ENCODE measurements at places on chromosomes 1 and 21.

- no peak for DNase-seq
Observed at GRCh38 chr1:196558411-196558810, 49.8 kb downstream of the KCNT2 start.

GRCh38 chr1:91552596-91552995, 51.9 kb downstream of the CDC7 start:
- DNase-seq: no peak

- peak; percentile 65 for DNase-seq
Observed at GRCh38 chr1:111747282-111747734, 8.1 kb upstream of the INKA2 start.

- no peak for DNase-seq
Observed at GRCh38 chr1:117657949-117658660, 52.3 kb downstream of the TENT5C start.

DNA sequence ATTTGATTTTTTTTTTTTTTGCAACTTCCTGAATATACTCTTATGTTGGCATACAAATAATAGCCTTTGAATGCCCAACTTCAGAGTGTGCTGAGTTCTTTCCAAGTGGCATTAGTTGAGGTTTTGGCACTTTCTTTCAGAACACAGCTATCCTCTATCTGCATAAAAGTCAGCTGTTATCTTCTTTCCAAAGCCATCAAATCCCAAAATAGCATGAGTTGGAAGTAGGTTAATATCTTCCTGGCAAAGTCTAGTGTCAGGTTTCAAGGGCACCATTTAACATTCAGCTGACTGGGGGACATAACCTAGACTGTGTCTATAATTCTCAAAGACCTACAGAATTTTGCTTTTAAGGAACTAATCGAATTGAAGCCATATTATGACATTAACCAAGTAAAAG, 223.9 kb downstream of the PLPP3 start:
- DNase-seq: no peak
